ENCODE measurements at places on chromosomes 3 and 15.

GRCh38 chr15:71011503-71012155 lies 103.6 kb upstream of the THSD4 start:
- DNase-seq: peak; percentile 65

GRCh38 chr3:100047455-100048141 lies 66.7 kb downstream of the FILIP1L start:
- peak; percentile 92 for DNase-seq

GRCh38 chr3:86921971-86922680 lies 68.8 kb downstream of the VGLL3 start:
- peak; percentile 45 for DNase-seq

- DNase-seq: no peak
Measured at GRCh38 chr3:161386991-161387770, 15.9 kb upstream of the SPTSSB start.

- DNase-seq: no peak
Measured at GRCh38 chr3:33111581-33111980, 2.2 kb upstream of the CRTAP start.

GRCh38 chr15:63350178-63350621 lies 31.4 kb downstream of the CA12 start:
- no peak for DNase-seq

DNA sequence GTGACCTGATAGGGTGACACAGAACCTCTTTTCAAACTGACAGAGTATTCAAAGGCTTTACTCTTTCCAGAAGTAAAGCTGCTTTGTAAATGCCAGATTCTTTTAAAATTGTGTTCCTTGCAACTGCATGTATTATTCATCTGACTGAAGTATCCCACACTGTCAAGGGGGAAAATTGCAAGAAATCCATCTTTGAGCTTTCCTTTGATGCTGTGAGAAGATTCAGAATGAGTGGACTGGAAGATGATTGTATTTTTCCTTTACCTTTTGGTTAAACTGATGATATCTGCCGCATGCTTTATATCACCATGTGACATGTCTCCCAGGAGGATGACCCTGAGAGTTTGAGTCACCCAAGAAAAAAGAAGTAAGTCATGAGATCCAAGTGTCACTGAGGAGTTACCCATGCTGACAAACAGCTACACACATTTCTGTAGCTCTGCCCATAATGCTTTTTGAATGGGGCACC lies 250.8 kb upstream of the CBLB start:
- DNase-seq: peak; percentile 71

GRCh38 chr3:177640319-177640965 lies 443.2 kb upstream of the TBL1XR1 start:
- DNase-seq: peak; percentile 56

DNA sequence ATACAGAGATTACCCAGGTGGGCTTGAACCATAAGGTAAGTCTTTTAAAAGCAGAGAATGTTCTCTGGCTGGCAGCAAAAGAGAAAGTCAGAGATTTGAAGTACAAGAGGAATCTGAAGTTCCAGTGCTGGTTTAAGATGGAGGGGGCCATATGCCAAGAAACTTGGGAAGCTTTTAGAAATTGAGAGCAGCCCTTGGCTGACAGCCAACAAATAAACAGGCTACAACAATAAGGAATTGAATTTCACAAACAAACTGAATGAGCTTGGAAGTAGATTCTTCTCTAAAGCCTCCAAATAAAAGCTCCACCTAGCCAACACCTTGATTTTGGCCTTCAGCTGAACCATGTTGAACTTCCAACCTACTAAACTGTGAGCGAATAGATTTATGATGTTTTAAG lies 85.7 kb downstream of the TRIM42 start:
- DNase-seq: no peak

DNA sequence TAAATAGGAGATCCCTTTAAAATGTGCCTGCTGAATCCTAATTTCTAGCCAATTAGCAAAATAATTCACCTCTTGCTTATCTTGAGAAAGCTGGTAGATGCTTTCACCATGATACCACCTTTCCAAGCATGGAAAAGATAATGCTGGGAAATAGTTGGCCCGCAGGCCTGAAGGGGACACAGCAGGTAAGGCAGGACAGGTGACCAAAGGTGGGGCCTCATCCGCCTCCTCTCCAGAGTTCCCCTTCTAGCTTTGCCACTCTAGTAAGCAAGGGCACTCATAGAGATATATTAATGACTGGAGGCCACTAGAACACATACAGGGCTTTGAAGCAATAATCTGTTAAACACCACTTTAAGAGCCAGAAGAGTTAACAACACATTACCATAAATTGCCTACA lies 45.5 kb downstream of the SATB1 start:
- DNase-seq: no peak

- peak; percentile 53 for DNase-seq
Measured at GRCh38 chr15:48423896-48424475, 92.8 kb downstream of the DUT start.

- peak; percentile 17 for DNase-seq
Measured at GRCh38 chr3:196138482-196139254, 56.8 kb upstream of the TFRC start.

DNA sequence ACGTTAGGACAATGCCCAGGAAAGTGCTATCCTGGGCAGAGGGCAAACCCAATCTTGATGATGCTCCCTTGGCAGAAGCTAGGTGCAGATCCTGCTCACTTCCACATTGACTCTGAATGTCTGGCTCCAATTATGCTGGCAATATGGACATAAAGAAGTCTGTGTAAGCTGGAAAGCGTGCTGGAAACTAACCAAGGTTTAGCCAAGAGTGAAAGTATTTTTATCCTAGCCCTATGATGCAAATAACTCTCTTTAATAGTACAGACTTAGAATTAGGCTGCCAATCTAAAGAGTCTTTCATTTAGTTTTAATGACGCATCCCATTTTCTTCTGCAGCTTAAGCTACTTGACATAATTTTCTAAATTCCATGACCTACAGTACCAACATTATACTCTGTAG lies 571.8 kb downstream of the TUSC7 start:
- peak; percentile 27 for DNase-seq

- no peak for DNase-seq
Measured at GRCh38 chr3:97841304-97841703, 19.5 kb downstream of the CRYBG3 start.

- no peak for DNase-seq
Measured at GRCh38 chr15:70127770-70128413, 30.2 kb upstream of the TLE3 start.

DNA sequence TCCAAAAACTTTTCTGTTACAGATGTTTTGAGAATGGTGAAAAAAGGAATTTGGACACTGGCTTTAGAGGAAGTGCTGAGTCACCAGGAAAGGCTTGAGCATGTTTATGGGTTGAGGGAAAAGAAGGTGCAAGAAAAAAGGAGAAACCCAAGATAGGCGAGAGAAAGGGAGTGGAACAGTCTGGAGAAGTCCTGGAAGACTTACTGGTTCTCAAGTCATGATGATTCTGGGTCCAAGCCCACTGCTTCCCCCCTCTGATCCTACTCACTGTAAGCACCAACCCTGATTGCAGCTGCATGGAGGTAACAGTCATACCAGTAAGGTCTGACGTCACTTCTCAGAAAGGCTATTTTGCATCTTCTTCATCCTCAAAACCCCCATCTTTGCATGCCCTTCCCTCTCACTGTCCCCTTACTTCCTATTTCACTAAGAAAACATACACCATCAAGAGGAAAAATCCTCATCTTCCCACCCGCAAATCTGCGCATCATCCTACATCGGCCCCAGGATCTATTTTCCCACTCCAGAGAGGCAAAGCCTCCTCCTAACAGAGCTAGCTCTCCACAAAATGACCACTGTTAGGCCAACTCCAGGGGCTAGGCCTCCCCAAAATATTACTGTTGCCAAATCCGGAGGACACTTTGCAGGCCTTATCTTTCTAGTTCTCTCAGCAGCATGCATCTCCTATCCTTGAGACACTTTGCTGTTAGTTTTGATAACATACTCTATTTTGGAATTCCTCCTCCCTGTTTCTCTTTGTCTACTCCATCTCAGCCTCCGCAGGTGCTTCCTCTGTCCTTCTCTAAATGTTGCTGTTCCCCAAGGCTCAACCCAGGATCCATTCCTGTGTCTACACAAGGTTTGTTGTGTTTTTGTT lies 3.2 kb upstream of the ATP13A3 start:
- peak; percentile 68 for DNase-seq

DNA sequence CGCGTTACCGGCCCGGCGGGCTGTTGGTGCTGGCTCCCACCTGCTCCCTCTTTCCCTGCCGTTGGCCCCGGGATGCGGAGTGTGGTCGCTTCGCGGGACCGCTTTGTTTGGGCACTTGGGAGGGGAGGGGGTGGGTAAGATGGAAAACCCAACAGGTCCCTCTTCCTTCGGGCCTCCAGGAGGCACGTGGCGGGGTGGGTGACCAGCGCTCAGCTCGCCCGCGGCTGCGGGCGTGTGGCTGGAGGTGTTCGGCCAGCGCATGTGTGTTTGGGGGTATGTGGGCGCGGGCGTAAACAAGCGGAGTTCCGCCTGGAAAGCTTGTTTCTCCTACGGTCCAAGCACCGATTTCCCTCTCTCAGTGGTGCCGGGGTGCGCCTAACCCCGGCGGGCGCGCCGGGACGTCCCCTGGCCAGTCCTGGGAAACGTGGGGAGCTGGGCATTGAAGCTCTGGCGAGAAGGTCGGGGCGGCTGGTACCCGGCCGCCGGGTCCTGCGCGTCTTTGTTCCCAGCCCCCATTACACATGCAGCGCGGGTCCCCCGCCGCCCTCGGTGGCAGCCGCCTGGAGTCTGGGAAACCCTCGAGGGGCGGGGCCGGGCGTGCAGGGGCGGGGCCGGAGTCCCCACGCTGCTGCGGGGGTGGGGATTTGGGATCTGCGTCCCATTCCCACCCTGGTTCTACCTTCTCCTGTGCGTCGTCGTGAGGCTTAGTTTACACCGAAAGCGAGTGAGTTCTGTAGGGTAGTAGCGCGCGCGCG lies 1.4 kb downstream of the ACVR2B start:
- DNase-seq: peak; percentile 49

- peak; percentile 67 for DNase-seq
Measured at GRCh38 chr3:112629425-112629824, 11.5 kb downstream of the CCDC80 start.

- no peak for DNase-seq
Measured at GRCh38 chr3:119894195-119894594, 112.3 kb downstream of the NR1I2 start.

DNA sequence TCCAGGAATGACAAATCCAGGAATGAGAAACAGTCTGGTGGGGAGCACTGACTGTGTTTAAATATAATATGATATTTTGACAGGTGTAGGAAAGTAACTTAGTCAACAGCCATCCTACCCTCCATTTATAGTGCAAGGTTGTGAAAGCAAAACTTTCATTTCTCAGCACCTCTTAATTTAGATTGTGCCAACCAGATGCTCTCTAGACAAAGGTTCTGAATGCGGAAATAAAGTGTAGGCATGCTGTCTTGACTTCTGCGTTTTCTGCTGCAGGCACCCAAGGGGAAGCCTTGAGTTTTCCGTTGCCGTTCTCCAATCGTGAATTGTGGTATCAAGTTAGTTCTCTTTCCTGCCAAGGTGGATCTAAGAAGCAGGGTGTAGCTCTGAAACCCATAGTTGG lies 261.9 kb upstream of the SUCLG2 start:
- no peak for DNase-seq
